Fibroblast of upper back skin (primary cell): ENCODE measurements at places on chromosomes 6 and 20.

DNA sequence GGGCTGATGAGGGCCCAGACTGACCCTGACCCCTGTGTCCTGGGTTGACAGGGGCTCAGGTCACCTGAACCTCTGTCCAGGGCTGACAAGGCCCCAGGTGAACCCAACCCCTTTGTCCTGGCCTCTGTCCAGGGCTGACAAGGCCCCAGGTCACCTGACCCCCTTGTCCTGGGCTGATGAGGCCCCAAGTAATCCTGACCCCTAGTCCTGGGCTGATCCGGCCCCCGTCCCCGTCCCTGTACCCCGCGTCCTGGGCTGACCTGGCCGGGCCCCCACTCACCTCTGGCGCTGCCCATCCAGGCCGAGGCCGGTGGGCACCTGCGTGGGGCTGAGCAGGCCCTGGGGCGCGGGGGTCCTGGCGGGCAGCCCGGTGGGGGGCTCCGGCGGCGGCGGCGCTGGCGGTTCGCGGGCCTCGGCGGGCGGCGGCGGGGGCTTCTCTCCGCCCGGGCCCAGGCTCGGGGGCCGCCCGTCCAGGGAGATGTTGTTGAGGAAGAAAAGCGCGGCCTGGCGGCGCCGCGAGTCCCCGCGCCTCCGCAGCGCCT, 379 bp downstream of the CABLES2 start:
- DNase-seq: no peak

DNA sequence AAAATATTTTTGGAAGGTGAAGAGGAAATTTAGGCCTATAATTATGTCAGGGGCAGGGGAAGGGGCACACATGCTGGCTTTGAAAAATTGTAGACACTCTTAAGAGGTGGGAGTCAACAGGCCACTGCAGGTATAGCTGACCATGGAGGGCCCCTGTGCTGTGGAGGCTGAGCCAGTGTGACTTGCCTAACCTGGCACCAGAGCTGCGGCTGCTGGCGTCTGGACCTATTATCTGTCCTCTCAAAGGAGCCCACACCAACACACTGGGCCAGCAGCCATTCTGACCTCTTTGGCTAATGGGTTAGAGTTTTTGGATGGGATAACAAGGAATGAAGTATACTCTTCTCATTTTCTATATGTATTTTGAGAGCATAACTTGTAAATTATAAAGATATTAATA, 4.5 kb downstream of the GID8 start:
- no peak for DNase-seq

DNA sequence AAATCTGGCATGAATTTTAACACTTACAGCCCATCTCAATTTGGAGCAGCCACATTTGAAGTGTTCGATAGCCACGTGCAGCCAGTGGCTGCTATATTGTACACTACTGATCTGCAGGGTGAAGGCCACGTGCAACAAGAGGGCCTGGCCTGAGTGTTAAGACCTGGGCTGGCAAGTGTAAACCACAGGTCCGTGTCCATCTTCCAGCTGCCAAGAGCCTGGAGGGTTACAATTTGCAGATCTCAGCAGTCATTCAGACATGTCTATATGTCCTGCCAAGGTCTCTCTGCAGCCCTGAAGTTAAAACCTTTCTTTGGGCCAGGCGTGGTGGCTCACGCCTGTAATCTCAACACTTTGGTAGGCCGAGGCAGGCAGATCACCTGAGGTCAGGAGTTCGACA, 14.1 kb downstream of the SGK2 start:
- DNase-seq: no peak

- DNase-seq: no peak
Observed at GRCh38 chr6:116458264-116458663, 2.9 kb upstream of the CALHM6 start.

DNA sequence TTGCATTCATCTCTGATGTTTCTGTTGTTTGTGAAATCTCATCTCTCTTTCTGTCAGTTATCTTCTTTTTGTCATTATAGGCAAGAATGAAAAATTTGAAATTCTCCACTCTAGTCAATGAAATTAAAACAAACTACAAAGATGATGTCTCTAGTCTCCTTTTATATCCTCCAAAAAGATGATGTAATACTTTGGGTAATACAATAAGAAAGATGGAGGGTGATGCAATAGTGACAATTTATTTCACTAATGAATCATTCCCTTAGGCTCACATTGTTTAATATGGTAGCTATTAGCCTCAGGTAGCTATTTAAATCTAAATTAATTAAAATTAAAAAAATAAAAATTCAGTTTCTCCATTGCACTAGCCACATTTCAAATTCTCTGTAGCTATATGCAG, 145.4 kb downstream of the UST start:
- DNase-seq: peak; percentile 49

- no peak for DNase-seq
Observed at GRCh38 chr20:20173254-20173653, 120.9 kb downstream of the CFAP61 start.

DNA sequence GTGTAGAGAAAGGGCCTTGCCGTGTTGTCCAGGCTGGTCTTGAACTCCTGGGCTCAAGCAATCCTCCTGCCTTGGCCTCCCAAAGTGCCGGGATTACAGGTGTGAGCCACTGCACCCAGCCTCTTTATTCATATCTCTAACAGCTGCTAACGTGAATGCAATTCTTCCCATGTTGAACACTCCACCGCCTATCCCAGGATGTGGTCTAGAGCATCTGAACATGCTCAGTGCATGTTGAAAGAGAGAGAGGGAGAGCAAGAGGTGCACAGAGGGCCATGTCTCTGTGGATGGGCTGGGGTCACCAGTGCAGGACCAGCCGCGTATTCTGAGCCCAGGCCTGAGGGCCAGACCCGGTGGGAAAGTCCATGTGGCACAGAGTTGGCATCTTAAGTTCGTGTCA, 12.8 kb downstream of the TUBB2A start:
- no peak for DNase-seq

DNA sequence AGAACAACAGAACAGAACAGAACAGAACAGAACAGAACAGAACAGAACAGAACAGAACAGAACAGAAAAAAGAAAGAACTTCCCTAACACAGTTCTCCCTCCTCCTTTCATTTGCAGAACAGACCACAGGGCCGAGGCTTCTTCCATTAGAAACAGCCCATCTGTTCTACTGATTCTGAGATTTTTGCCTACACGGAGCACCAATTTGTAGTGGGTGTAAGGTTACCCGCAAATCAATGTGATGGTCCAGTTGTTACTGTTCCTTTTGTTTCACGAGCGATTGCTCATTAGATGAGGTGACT, 734 bp upstream of the OGFRL1 start:
- DNase-seq: no peak

GRCh38 chr6:71608646-71609045, 277.7 kb upstream of the RIMS1 start:
- DNase-seq: peak; percentile 20

DNA sequence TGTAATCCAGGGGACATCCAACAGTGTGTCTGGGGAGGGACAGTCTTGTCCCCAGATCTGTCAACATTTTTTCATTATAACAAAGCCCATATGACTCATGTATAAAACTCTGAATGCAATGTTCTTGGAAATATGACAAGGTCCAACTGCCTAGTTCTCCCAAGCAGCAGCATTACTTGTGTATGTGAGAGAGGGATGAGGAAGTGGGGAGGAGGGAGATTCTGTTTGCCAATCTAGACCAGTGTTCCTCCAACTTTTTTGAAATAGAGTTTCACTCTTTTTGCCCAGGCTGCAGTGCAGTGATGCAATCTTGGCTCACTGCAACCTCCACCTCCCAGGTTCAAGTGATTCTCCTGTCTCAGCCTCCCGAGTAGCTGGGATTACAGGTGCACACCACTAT, 394.8 kb downstream of the DHX35 start:
- DNase-seq: no peak

DNA sequence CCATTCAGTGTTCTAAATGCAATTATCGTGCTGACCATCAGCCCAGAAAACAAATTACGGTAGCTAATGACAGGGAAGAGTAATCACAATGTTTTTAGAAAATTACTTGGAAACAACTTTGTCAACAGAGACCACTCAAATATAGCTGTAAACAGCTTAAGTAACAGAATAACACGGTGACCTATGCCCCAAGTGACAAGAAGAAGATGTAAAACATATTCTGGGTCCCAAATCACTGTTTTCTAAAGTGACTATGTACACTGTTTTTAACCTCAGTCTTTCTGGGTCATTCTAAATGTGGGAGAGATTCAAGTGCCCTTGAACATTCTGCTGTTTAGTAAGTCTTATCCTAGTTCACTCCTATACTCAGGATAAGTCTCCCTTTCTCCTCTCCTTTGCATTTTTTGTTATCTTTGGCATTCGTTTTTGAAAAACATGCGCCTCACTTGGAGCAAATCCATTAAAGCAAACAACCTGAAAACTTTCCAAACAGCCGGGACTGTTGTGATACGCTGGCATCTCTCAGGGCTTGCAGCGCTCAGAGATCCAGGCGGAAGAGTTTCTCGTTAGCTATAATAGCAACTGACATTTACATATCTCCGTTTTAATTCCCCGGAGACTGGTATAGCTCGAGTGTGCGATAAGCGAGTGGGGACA, 114.5 kb upstream of the SOX4 start:
- DNase-seq: no peak

DNA sequence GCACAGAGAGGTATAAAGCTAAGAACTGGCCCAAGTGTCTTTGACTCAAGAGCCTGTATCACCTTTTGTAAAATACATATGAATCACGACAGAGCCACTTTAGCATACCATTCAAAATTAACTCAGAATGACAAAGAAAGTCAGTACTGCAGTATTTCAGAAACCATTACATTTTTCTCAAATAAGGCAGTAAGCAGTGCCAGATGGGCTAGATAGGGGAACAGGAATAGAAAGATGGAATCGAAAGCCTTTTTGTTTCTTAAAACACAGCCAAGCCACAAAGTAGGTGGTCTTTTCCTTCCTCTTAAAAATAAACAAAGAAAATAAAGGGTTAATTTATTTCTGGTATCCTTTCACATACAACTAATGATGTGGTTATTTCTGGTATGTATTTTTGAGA, 10.3 kb downstream of the CLDN20 start:
- peak; percentile 92 for DNase-seq

- DNase-seq: peak; percentile 57
Observed at GRCh38 chr6:147974376-147974775, 368.3 kb upstream of the SASH1 start.

DNA sequence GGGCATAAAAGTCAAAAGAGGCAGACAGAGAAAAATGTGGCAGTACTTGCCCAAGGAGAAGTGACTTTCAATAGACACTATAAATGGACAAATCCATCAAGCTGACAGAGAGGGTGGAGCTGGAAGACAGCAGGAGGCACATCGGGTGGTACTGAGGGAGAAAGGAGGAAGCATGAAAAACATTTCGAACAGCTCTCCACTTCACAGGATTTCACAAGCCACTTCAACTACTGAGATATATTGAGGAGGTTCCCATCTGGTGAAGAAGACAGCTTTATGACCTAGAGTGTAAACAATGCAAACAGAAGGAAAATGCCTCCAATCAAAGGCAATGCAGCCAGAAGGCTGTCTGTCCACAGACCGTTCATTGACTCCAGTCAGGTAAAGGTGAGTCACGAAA, 259.4 kb upstream of the ECI2 start:
- DNase-seq: no peak

GRCh38 chr20:43752561-43753301, 25.9 kb upstream of the GTSF1L start:
- DNase-seq: peak; percentile 91

DNA sequence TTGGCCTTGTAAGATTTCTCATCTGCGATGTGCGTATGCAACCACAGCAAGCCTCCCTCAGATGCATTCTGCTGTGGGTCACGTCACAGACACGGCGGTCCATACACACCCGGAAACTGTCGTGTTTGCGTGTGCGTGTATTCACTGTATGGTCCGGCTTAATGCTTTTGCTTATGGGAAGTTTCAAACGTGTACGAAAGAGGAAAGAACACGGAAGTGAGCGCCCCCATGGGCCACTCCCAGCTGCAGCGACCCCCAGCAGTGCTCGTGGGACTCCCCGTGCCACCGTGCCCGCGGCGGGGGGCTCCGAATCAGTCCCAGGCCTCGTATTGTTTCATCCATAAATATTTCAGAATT, 10.2 kb downstream of the DLL1 start:
- DNase-seq: no peak

- no peak for DNase-seq
Observed at GRCh38 chr20:50186987-50187402, 3.6 kb upstream of the CEBPB start.

GRCh38 chr6:17525637-17526036, 74.5 kb upstream of the FAM8A1 start:
- DNase-seq: no peak

DNA sequence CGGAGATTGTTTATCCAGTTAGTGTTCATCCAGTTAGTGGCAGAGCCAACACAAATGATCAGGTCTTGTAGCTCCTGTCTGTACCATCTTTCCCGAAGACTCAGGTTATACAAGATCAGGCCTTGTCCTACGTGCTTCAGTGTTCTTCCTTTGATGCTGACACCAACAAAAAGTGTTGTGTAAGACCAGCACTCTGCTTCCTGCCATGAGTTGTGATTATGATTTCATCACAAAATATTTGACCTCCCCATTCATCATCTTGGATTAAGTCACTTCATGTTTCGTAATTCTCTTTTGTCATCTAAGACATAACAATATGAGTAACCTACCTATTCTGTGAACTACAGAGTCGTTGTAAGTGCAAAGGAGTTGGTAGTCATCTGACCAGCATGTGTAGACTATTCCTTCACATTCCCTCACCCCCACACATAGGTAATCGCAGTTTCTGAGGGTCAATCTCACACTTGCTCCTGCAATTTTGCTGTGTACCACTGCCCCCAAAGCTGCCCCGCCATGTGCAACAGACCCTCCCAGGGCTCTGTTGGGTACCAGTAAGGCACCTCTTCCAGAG, 135.6 kb upstream of the SLC22A23 start:
- peak; percentile 94 for DNase-seq

DNA sequence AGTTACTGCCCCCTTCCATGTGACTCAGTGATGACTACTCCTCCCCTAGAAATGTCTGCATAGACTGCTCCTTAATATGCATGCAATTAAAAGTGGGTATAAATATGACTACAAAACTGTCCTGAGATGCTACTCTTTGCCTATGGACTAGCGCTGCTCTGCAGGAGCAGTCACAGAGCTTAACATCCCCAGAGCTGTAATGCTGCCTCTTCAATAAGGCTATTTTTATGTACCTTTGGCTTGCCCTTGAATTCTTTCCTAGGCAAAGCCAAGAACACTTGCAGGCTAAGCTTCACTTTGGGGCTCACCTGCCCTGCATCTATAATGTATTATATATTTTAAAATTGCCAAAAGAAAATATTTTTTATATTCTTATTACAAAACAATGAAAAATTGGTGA, 299.1 kb downstream of the CLVS2 start:
- DNase-seq: no peak

- DNase-seq: peak; percentile 97
Observed at GRCh38 chr20:41317546-41318270, at the start of gene ZHX3. ZHX3 (minus strand) TSS chr20:41317731; CDS start chr20:41204916, 112,815 bp downstream.

GRCh38 chr6:111666847-111667246, 61.2 kb upstream of the TRAF3IP2 start:
- DNase-seq: no peak

- DNase-seq: peak; percentile 8
Observed at GRCh38 chr6:97668716-97669115, 385.7 kb upstream of the MMS22L start.

- peak; percentile 76 for DNase-seq
Observed at GRCh38 chr6:89970609-89971337, 76.5 kb downstream of the GJA10 start.
